ENCODE measurements at places on chromosomes 5 and 9.

GRCh38 chr9:34570376-34570775 lies 19.1 kb downstream of the CNTFR start:
- DNase-seq, result no peak

DNA sequence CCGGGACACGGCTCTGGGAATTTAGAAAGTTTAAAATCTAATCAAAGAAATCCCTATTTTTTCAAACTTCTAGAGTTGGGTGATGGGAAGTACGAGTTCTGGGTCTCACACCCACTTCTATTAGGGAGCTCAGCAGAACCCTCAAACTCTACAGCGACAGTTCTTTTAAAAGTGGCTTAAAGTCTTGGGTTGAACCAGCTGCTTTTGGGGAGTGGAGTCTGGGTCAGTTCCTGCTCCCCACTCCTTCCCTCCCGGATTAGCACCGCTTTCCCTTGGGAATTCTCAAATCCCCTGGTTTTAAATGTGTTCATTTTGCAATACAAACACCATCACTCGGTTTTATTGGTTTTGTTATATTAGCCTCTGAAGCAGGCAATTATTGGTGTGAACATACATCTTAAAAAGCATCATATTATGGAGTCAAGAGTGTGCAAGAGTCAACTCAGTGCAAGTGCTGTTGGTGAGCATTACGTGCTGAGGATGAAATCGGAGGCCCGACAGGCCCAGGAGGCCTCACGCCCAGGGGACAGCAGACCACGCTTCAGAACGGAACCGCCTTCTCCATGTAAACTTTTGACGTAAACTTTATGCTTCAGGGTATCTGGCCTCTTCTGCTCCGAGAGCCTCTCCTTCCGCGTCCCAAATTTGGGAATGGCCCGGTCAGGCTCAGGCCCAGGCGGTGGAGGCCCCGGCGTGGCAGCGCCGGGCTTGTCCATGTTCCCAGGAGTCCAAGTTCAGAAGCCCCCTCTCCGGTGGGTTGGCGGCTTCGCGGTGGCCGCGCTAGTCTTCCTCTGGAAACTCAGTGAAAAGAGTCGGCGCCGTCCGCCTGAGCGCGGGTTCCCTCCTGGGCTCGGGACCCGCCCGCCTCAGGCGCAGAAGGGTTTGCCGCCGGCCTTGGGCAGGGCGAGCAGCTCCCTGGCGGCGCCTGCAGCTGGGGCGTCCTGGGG lies 5.3 kb downstream of the IRX4 start:
- DNase-seq, result no peak

GRCh38 chr9:3746296-3747275 lies 220.8 kb upstream of the RFX3 start:
- DNase-seq, result no peak

DNA sequence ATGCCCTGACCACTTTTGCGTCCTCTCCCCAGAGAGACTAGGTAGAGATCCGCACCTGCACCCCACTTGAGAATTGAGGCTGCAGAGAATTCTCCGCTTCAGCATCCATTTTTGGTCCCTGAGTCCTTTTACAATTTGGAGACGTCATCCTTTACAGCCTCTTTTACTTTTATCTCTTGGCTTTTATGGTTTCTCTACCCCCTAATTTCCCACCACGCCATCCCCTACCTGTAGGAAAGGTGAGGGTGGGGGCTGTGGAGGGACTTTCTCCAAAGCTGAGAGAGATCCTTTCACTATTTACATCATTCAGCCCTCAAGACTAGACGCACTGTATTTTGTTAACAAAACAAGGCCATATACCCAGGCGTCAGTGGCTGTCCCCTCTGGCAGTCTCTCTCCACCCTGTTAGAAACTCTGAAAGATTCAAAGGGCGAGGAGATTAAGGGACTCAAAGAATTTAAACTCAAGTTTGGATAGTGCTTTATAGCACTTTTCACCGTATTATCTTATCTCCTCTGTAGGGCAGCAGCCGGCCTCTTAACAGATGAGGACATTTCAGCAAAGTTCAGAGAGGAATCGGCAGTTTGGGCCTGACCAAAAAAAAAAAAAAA lies 1.7 kb downstream of the MSX2 start:
- DNase-seq, result no peak

DNA sequence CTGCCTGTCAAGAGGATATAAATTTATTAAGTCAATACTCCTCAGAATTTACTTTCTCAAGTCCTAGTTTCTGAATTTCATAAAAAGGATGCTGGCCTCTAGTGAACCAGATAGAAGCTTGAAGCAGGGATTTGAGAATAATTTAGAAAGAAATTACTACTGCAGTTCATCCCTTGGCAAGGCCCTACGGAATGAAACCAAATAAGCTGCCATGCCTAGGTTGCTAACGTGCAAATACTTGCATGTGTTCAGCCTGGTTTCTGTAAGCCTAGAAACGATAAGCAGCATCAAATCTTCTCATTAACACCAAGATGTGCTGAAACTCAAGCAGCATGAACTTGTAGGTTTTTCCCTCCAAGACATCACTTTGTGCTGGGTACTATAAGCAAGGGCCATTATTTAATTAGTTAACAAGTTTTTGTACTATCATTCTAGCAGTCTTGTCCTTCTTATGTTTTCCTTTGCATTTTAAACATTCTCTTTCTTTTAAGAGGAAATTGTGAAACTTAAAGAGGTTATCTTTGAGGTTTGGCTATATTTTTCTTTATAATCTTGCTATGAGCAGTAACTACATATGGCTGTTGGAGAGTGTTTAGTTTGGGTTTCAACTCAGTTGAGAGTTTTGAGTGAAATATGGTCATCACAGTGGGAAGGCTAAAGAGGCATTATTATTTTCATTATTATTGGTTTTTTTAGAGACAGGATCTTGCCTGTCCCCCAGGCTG lies 71.8 kb downstream of the ADAMTSL1 start:
- no peak for DNase-seq

Data from head of caudate nucleus (tissue), 42 donors.